ENCODE measurements at places on chromosomes 3 and 15.

DNA sequence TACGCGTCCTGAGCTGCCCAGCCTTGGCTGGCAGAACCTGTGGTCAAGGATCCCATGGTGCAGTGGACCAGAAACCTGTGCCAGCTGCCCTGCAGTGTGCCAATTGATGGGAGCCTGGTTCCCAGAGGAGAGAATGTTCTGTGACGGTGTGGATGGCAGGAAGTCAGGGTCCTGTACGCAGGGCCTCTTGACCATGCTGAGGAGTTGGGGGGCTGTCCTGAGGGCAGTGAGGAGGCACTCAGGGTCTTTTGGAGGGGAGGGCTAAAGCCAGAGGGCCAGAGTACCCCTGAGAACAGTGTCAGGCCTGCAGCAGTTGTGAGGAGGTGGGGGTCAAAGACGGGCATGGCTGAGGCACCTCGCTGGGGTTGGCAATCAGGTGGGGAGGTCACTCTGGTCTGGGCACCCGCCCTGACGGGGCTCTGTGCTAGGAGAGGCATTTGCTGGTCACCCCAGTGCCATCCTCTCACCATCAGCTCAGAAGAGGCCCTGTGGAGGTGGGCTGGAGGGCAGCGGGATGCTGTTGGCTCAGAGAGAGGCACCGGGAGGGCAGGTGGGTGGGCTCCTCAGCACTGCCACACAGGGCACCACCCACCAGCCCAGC, 61.0 kb downstream of the SCN5A start:
- no peak for DNase-seq

- DNase-seq: no peak
Observed at GRCh38 chr3:134827213-134827612, 32.2 kb downstream of the EPHB1 start.

GRCh38 chr3:4855676-4856075, 123.6 kb upstream of the BHLHE40 start:
- DNase-seq: no peak

DNA sequence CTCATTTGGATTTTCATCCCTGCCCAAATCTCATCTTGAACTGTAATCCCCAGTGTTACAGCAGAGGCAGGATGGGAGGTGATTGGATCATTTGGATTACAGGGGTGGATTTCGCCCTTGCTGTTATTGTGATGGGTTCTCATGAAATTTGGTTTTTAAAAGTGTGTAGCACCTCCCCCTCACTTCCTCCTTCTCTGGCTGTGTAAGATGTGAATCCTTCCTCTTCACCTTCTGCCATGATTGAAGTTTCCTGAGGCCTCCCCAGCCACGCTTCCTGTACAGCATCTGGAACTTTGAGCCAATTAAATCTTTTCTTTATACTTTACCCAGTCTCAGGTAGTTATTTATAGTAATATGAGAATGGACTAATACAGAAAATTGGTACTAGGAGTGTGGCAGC, 316.8 kb downstream of the PLCL2 start:
- DNase-seq: no peak

DNA sequence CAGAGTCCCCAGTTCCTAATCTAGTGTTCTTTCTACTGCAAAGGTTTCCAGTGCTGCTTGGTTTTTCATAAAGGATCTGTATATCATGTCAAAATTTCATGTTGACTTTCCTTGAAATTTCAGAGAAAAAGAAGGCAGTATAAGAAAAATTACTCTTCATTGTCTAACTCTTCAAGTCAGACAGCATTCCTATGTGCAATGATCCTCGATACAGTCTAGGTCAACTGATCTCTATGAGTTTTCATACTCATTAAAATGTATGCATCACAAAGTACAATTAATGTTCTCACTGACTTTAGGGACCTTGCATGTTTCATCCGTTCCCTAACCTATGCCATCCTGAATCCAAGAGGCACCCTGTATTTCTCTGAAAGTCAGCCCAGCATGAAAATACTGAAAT, 317.3 kb downstream of the ZBTB20 start:
- DNase-seq: no peak

GRCh38 chr15:91104111-91104510, 4.1 kb downstream of the SV2B start:
- DNase-seq: no peak

- no peak for DNase-seq
Observed at GRCh38 chr15:54960266-54960665, 236.5 kb downstream of the RSL24D1 start.

DNA sequence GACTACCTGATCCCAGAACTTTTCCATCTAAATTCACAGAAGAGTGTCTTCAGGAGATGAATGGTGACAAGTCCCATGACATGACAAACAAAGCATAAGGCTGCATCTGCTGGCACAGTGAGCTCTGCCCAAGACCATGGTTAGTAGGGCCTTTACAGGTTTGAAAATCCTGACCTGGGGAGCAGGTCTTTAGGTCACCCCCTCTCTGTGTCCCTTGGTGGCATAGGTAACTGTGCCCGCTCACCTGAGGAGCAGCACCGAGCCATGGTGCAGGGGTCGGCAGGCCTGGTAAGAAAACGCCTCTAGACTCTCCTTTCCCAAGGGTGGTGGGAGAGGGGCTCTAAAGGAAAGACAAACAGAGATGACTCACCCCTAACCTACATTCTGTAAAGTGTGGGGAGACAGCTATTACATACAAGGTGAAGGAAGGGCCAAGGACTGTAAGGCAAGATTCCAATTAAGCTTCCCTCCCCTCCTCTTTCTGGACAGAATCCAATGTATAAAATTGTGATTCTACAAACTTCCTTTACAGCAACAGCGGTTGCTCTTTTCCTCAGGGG, 74.0 kb downstream of the SATB1 start:
- no peak for DNase-seq

DNA sequence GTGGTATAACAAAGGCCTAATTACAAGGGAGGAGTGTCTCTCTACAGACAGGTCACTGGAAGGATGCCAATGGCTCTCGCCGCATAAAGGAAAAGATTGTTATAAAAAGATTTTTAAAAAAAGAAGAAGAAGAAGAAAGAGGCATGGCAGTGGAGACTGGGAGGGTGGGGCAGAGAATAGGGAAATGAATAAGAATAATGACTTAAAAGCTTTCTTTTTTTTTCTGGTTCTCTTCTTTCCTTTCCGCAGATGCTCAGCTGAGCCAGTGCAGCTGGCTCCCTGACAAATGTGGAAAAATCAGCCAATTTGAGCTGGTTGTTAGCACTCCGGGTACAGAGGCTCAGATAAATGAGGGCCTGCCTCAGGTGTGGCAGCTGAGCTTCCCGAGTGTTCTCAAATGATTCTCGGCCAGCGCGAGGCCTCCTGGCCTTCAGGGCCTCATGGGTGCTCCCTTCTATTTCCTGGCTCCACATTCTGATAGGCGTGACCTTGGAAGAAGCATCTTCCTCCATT, 234.1 kb downstream of the RORA start:
- DNase-seq: no peak

DNA sequence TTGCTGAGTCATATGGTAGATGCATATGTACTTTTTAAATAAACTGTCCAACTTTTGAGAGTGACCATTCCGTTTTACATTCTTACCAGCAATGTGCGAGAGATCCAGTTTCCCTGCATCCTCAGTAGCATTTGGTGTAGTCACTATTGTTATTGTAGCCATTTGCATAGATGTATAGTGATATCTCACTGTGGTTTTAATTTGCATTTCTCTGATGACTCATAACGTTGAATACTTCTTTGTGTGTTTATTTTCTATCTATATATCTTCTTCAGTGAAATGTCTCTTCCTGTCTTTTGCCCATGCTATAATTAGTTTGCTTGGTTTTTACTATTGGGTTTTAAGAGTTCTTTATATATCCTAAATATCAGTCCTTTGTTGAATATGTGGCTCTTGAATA, 255.7 kb upstream of the GRM7 start:
- DNase-seq: no peak

DNA sequence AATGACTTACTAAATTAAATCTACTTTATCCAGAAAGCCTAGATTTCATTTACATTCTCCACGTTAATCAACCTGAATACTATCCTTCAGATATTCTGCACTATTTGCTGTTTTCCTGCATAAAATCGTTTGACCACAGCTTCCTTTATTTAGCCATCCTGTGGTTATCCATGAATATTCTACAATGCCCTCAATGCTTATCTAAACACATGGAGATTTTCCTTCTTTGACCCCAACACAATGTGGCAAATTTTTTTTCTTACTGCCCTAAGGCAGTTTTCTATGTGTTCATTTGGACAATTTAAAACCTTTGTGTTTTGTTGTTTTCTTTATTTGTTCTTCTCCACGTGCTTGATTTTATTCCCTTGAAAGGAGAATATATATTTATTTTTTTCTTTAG, 495.5 kb upstream of the ROBO1 start:
- no peak for DNase-seq

DNA sequence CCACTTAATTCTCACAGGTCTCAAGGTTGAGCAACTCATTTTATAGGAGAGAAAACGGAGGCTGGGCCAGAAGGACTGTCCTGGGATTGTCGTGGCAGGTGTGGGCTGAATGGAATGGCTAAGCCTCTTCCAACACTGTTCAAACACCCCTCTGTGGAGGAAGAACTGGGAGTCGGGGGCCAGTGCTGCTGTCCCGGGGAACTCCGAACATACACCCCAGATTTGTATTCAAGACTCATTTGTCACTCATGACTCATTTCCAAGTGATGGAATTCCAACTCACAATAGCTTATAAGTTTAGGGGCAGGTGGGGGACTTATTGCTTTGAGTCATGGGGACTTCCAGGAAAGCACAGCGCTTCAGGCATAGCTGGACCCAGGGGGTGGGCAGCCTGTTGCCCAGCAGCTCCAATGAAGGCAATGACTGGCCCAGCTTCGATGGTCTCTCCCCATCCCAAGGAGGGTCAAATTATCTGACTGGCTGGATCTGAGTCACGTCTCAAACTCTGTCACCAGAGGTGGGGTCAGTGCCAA, 72.5 kb downstream of the TM2D3 start:
- no peak for DNase-seq

GRCh38 chr15:51658664-51659063, 22.6 kb upstream of the SCG3 start:
- DNase-seq: no peak

DNA sequence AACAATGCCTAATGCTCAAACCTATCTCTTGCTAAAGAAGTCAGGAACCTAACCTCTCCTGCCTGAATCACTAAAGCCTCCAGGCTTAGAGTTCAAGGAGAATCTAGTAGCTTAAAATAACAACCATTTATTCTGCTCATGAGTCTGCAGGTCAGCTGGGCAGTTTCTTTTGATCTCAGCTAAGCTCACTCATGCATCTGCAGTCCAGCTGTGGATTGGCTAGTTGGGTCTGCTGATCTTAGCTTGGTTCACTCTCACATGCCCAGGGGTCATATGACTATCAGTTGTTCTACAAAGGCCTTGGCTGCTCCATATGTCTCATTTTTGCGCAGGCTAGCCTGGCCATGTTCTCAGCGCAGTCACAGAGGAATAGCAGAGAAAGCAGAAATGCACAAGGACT, 109.2 kb upstream of the STT3B start:
- DNase-seq: no peak

- DNase-seq: no peak
Observed at GRCh38 chr15:77514641-77515402, 94.1 kb downstream of the HMG20A start.

GRCh38 chr15:40857601-40858341, 13.9 kb downstream of the SPINT1 start:
- peak; percentile 72 for DNase-seq

DNA sequence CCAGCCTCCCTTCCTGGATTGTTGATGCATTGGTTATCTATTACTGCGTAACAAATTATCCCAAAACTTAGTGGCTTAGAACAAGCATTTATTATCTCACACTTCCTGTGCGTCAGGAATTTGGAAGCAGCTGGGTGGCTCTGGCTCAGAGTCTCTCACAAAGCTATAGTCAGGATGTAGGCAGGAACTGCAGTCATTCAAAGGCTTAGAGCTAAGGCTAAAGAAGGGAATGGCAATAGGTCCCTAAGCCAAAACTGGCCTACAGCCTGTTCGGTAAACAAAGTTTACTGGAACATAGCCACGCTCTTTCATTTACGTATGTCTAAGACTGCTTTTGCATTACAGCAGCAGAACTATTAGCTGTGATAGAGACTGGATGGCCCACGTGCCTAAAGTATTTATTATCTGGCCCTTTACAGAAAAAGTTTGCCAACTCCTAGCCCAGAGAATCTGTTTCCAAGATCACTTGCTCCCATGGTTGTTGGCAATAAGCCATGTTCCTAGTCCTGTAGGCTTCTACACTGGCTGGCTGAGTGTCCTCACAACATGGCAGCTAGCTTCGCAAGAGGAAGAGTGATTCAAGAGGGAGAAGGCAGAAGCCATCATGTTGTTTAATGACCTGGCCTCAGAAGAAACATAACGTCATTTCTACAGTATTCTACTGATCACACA, 132.4 kb downstream of the SNRK start:
- no peak for DNase-seq

GRCh38 chr15:67156426-67156825, 91.0 kb downstream of the SMAD3 start:
- DNase-seq: no peak

- DNase-seq: peak; percentile 4
Observed at GRCh38 chr15:56244038-56244810, 545 bp upstream of the RFX7 start.

GRCh38 chr15:83063551-83063950, 3.5 kb downstream of the BTBD1 start:
- no peak for DNase-seq

- no peak for DNase-seq
Observed at GRCh38 chr3:71549951-71550350, 33.6 kb downstream of the FOXP1 start.

DNA sequence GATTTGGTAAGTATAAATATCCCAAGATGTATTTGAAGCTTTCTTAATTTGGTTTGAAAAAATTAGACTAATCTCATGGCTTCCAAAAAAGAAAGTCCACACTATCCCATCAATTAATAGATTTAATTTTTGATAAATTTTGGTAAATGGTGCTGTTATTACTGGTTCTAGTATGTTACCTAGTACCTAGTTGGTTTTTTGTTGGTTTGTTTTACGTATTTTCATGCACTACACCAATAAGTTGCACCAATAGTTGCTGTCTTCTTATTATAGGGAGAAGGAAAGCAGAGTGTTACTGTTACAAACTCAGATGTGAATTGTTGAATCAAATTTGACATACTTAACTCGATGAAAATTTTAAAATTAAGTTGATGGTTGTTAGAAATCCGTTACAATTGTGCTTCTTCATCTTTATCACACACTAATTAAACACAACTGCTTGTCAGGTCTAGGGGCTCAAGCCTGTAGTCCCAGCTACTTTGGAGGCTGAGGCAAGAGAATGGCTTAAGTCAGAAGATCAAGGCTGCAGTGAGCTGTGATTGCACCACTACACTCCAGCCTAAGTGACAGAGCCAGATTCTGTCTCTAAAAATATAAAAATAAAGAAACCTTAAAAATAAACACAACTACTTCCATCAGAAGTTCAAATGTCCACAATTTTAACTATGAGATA, 23.1 kb upstream of the MBNL1 start:
- no peak for DNase-seq
